ENCODE measurements at places on chromosomes 16 and 17.

DNA sequence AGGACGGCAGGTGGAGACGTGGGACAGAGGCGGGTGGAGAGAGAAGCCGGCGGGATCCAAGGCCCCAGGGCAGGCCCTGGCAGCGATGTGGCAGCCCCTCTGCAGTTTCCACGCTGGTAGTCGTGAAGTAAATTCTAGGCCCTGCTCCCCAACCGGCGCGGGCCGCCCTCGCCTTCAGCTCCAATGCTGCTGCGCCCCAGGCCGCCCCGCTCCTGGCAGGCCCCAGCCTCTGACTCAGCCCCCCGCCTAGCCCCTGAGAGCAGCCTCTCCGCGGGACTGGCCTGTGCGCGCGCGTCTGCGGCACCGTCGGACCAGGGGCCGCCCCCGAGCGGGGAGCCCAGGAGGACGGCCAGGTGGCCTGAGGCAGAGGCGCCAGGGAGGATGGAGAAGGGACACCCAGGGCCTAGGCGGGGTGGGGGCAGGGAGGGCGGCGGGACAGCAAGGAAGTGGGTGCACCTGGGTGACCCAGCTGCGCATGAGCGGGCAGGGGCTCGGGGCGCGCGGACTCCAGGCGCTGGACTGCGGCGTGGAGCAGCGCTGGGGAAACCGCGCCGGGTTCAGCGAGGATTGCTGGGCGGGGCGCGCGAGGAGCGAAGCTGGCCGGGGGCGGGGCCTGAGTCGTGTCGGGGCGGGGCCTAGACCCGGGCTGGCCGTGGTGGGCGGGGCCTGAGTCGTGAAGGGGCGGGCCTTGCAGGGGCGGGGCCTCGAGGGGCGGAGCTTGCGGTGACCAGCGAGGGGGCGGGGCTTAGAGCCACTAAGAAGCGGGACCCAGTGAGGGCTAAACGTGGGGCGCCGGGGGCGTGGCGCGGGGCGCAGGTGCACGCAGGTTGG, 29.6 kb downstream of the ZNF778 start:
- DNase-seq, result peak; percentile 77

DNA sequence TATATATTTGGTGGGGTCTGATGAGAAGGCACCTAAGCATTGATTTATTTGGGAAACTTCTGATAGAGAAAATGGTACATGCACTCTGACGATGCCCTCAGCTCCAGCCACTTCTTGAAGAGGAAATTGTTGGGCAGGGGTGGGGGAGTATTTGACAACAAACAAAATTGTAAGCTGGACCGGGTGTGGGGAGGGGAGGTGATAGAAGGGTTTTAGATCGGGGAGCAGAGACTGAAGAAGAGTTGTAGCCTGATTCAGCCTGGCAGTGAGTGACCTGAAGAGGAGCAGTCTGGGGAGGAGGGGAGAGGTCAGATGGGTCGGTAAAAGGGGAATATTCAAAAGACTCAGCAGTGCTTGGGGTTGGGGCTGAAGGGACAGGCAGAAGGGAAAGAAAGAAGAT, 2284.7 kb downstream of the TP53TG3F start:
- no peak for DNase-seq

- DNase-seq, result no peak
Observed at GRCh38 chr17:48791128-48792032, 25.6 kb downstream of the TTLL6 start.

DNA sequence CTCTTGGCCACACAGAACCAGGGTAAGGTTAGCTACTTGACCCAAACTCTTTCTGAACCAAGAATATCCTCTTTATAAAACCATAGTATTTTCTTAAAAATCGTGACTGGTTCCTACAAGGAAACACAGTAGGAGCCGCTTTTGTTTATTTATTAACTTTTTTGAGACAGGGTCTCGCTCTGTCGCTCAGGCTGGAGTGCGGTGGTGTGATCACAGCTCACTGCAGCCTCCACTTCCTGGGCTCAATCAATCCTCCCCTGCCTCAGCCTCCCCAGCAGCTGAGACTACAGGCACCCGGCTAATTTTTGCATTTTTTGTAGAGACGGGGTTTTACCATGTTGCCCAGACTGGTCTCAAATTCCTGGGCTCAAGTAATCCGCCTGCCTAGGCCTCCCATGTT, 14.7 kb upstream of the LITAF start:
- no peak for DNase-seq

- DNase-seq, result no peak
Observed at GRCh38 chr17:12928736-12929135, 89.1 kb downstream of the ELAC2 start.

GRCh38 chr16:66968847-66969246, 7.8 kb downstream of the CES3 start:
- no peak for DNase-seq

- no peak for DNase-seq
Observed at GRCh38 chr17:4516735-4517134, 18.1 kb downstream of the SPNS2 start.

- peak; percentile 48 for DNase-seq
Observed at GRCh38 chr17:82030470-82031302, 792 bp upstream of the RAC3 start.

GRCh38 chr17:29576214-29577000, 7.9 kb downstream of the TP53I13 start:
- DNase-seq, result no peak

DNA sequence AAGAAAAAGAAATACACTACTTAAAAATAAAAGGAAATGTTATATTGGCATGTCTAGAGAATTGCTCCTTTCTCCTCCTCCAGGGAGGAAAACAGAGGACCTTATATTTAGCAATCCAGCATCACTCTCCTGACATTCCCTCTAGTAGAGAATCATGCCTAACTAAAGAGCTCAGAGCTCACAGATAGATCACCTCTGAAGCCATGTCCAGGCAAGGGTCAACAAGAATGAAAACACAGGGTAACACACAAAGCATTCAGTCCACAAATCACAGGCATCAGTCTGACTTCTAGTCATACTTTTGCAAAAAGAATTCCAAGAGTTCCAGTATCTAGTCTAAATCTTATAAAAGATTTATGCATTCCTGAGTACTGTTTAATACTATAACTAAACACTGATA, 4.4 kb upstream of the HASPIN start:
- DNase-seq, result no peak

GRCh38 chr16:87658564-87659225, 56.4 kb downstream of the JPH3 start:
- DNase-seq, result no peak

DNA sequence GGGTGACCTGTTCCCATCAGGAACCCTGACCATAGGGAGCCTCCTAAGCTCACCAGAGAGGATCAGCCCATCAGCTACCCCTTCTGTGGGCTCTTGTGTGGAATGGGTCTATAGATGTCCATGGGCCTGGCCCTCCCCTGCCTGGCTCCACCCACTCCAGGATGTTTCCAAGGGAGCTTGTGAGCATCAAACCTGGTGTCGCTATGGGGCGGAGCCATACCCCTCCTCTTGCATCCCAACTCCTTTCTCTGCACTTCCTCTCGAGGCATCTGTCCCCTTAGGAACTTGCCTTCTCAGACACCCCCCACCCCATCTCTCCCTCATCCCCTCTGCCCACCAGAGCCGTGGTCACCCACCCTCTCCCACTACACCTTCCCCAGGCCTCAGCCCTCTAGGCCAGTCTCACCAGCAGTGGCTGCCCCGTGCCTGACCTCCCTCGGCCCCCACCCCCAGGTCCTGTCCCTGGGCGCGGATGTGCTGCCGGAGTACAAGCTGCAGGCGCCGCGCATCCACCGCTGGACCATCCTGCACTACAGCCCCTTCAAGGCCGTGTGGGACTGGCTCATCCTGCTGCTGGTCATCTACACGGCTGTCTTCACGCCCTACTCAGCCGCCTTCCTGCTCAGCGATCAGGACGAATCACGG, 10.4 kb downstream of the KCNH6 start:
- no peak for DNase-seq

DNA sequence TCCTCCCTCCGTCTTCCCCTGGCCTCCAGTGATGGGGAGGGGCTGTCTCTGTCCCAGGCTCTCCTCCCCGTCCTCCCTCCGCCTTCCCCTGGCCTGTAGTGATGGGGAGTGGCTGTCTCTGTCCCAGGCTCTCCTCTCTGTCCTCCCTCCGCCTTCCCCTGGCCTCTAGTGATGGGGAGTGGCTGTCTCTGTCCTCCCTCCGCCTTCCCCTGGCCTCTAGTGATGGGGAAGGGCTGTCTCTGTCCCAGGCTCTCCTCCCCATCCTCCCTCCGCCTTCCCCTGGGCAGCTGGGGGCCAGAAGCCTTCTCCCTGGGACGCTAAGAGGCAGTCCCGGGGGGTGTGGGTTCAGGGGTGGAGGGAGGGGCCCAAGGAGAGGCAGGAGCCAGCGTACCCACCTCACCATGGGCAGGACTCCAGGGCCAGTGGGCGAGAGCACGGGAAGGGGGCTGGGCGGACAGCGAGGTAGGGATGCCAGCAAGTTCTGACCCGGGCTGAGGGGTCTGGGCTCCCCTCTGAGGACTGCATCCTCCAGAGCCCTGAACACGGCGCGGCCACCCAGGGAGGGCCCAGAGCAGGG, 14.8 kb downstream of the UTS2R start:
- no peak for DNase-seq

- no peak for DNase-seq
Observed at GRCh38 chr17:49908782-49909714, 59.9 kb upstream of the DLX4 start.

- no peak for DNase-seq
Observed at GRCh38 chr16:89561884-89562599, 1.6 kb downstream of the RPL13 start.

GRCh38 chr16:66476328-66477027, 49.4 kb downstream of the BEAN1 start:
- DNase-seq, result no peak

- no peak for DNase-seq
Observed at GRCh38 chr16:73219176-73219575, 171.2 kb upstream of the ZFHX3 start.

GRCh38 chr17:58666858-58667267, 25.0 kb downstream of the TEX14 start:
- peak; percentile 29 for DNase-seq

- no peak for DNase-seq
Observed at GRCh38 chr16:77207030-77207429, 7.8 kb downstream of the SYCE1L start.

GRCh38 chr17:59107306-59107670, 608 bp upstream of the TRIM37 start:
- DNase-seq, result no peak

- DNase-seq, result no peak
Observed at GRCh38 chr16:53642094-53642493, 61.6 kb downstream of the RPGRIP1L start.

DNA sequence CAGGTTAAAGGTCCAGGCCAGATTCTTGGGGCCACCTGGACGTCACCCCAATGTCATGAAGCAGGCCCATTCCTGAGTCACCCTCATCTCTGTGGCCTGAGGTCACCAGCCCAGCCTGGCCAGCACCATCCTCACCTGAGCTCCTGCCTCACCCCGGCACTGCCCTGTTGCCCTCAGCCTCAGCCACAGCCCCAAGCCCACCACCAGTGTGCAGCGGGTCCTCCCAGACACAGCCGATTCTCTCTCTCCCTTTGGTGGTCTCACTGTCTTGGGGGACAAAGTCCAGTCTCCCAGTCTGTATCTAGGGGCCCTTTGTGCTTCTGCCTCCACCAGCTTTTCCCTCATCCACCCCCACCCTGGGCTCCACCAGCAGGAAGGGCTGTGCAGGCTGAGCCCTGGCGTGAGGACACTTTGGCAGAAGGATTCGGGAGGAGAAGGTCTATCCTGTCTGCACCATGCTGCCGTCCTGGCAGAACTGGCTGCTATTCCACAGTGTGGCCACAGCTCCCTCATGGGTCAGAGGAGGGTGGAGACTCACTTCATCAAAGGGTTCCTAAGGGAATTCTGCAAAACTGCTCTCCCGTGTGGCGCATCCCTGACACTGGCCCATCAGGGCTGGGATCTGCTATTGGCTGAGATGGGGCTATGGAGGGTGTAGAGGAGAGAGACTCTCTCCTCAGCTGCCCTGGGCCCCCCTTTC, 64.3 kb downstream of the PRMT7 start:
- DNase-seq, result no peak

GRCh38 chr16:70796301-70796700, 4.7 kb downstream of the VAC14 start:
- DNase-seq, result no peak

- DNase-seq, result no peak
Observed at GRCh38 chr17:7747635-7748071, 30.1 kb downstream of the DNAH2 start.

GRCh38 chr17:32757963-32758362, 119.0 kb downstream of the MYO1D start:
- no peak for DNase-seq

DNA sequence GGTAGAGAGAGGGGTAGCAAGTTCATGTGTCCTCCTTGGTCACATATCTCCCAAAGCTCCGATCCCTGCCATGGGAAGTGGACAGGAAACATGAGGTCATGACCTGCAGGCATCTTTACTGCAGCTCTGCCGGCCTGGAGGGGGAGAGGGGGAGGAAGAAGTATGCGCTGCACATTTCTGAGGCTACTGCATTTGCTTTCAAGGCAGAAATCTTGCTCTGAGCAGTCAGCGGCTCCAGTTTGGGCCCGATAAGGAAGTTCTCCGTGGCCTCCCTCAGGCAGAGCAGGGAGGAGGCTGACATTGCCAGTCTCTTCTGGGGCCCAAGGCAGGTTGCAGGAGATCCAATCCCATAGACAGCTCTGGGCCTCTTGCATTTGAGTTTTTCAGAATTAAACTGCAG, 1.5 kb upstream of the NHERF1 start:
- no peak for DNase-seq

GRCh38 chr16:50615891-50616290, 65.2 kb downstream of the SNX20 start:
- DNase-seq, result no peak

GRCh38 chr17:81427173-81428120, 32.2 kb downstream of the BAHCC1 start:
- DNase-seq, result peak; percentile 68

- DNase-seq, result no peak
Observed at GRCh38 chr17:7557147-7557764, 1.3 kb upstream of the TNFSF13 start.

DNA sequence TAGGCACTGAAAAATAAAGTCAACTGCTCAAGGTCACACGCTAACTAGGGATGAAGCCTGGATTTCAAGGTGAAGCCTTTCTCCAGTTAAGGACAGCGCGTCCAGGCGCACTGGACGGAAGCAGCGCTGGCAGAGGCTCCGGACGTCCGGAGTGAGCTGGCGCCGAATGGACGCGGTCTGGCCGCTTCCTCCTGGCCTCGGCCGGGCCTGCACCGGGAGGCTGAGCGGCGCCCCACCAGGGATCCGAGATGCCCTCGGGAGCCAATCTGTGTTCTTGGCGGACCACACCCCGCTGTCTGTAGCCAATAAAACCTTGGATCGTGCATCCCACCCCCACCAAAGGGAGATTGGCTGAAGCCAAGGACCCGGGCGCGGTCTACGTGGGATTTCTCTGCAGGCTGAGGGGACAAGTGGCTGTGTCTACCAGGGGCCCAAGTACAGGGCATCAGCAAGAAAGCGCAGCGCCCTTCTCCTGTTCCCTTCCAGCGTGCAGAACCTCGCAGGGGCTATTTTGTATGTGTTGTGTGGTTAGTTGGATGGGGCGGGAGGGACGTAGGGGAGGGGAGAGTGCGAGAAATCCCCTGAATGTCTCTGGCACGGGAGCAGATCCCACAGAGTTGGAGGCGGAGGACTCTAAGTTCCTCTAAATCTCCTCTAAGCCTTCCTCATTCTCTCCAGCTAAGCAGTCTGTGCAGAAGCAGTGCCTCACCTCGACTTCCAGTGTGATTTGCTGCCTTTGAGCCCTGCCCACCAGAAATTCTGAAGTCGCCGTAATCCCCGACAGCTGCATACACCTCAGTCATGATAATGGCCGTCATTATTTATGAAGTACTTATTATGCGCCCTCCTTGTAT, 2.5 kb upstream of the AKAP10 start:
- no peak for DNase-seq

GRCh38 chr16:14374451-14375131, 255.5 kb downstream of the PARN start:
- no peak for DNase-seq

- no peak for DNase-seq
Observed at GRCh38 chr16:86365513-86366273, 144.6 kb upstream of the FOXF1 start.

Measured in hypothalamus (tissue), 51 donors.